Neural progenitor cell (in vitro differentiated cells): ENCODE measurements at places on chromosomes 11 and 22.
A peak's percentile ranks its signal among the peaks of the same experiment; 100 is the strongest.

DNA sequence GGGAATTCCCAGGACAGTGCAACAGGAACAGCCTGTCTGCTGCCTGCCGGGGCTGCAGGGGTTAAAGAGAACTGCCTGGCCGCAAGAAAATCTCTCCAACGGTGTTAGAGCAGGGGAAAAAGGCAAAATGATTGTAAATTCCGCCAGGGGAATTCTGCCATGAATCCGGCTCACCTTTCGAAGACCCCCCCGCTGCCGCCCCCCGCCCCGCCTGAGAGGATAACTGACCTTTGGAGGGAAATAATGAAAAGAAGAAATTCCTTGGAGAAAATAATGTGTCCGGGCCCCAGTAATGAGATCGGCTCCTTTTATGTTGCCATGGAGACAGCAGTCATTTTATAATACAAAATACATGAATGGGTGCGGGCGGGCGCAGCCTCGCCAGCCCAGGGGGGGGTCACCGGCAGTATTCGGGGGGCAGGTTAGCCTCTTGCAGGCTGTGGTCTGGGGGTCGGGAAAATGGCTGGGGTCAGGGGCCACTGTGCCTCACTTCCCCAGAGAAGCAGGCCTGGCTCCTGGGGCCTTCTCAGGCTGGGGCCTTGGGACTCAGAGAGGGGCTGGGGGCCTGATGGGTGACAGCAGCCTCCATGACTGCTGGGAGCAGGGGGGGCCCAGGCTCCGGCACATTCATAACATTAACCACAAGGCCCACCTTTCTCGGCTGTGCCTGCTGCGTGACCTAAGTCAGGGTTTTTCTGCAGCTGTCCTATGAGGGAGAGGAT lies 228.1 kb downstream of the MN1 start:
- no peaks in the 10 kb centered on the region for H3K36me3 ChIP-seq
- H3K27ac ChIP-seq, result no peak overlapping the region
- H3K27me3 ChIP-seq, result no peaks in the 10 kb centered on the region
- peaks cover 21% of the 10 kb centered on the region for H3K4me1 ChIP-seq
- DNase-seq, result peak; percentile 19
- H3K4me3 ChIP-seq, result no peak overlapping the region

DNA sequence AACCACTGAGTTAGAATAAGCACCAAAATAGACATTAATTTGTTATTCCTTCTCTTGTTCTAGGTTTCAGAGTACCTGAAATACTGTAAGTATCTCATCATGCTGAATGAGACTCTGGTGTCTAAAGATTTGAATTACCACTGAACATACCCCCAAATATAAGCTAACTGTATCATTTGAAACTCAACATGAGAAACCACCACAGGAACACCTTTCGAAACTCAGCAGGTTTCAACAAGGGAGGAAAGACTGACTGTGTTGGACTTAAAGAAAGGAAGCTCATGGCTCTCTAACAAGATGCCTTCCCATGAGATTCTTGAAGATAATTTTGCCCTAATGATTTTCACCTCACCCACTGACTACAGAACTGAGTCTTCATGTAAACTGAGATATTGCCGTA lies 37.0 kb downstream of the PRCP start:
- H3K27me3 ChIP-seq, result peaks cover 20% of the 10 kb centered on the region
- DNase-seq, result no peak
- H3K36me3 ChIP-seq, result no peaks in the 10 kb centered on the region
- no peak overlapping the region for H3K4me3 ChIP-seq
- H3K4me1 ChIP-seq, result no peaks in the 10 kb centered on the region

GRCh38 chr11:118565051-118565450 lies 680 bp downstream of the IFT46 start:
- H3K27ac ChIP-seq, result no peak overlapping the region
- DNase-seq, result no peak
- H3K4me1 ChIP-seq, result no peaks in the 10 kb centered on the region
- H3K4me3 ChIP-seq, result peak overlapping the region; percentile 83

- H3K27ac ChIP-seq, result peak overlapping the region; percentile 83
- no peaks in the 10 kb centered on the region for H3K36me3 ChIP-seq
- DNase-seq, result no peak
- no peaks in the 10 kb centered on the region for H3K27me3 ChIP-seq
- H3K4me3 ChIP-seq, result peak overlapping the region; percentile 81
These were observed 745 bp downstream of the C22orf39 start for GRCh38 chr22:19446603-19447329.

- peak; percentile 93 for DNase-seq
- no peaks in the 10 kb centered on the region for H3K36me3 ChIP-seq
- H3K4me1 ChIP-seq, result no peaks in the 10 kb centered on the region
- no peaks in the 10 kb centered on the region for H3K27me3 ChIP-seq
- no peak overlapping the region for H3K4me3 ChIP-seq
These were observed 20.1 kb downstream of the TSSC4 start for GRCh38 chr11:2420502-2421225.

DNA sequence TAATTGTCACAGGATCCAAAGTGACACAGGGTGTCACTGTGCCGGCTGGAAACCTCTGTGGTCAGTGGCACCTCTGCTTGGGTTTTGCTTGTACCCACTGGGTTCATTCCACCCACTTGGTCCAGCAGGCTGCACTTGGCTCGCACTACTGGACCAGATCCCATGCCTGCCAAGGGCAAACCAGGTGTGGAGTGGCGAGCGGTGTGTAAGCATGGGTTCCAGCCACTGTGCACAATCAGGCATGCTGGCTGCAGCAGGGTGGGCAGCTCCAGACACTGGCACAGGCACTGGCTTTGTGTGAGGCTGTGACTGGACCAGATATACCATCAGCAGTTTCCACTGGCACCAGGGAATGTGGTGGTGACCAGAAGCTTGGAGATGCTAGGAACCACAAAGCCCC lies 261.4 kb downstream of the KCNA4 start:
- H3K4me1 ChIP-seq, result no peaks in the 10 kb centered on the region
- H3K36me3 ChIP-seq, result no peaks in the 10 kb centered on the region
- DNase-seq, result no peak
- H3K4me3 ChIP-seq, result no peak overlapping the region
- H3K27me3 ChIP-seq, result no peaks in the 10 kb centered on the region
- no peak overlapping the region for H3K27ac ChIP-seq

DNA sequence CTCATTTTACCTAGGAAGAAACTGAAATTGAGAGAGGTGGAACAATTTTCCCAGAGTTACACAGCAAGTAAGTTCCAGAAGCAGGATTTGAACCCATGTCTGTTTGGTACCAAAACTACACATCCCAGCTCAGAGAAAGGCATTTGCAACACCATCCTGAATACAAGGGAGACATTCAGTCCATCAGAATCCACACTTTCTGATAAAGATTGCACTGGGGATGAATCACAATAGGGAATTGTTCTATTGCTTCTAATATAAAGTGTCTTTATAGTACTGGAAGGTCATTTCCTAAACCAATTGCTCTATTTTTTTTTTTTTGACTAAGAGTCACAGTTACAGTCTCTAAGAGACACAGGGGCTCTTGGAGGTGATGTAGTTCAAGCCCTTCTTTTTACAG lies 208.1 kb upstream of the CADM1 start:
- no peaks in the 10 kb centered on the region for H3K4me1 ChIP-seq
- H3K27ac ChIP-seq, result no peak overlapping the region
- DNase-seq, result no peak
- H3K27me3 ChIP-seq, result no peaks in the 10 kb centered on the region

DNA sequence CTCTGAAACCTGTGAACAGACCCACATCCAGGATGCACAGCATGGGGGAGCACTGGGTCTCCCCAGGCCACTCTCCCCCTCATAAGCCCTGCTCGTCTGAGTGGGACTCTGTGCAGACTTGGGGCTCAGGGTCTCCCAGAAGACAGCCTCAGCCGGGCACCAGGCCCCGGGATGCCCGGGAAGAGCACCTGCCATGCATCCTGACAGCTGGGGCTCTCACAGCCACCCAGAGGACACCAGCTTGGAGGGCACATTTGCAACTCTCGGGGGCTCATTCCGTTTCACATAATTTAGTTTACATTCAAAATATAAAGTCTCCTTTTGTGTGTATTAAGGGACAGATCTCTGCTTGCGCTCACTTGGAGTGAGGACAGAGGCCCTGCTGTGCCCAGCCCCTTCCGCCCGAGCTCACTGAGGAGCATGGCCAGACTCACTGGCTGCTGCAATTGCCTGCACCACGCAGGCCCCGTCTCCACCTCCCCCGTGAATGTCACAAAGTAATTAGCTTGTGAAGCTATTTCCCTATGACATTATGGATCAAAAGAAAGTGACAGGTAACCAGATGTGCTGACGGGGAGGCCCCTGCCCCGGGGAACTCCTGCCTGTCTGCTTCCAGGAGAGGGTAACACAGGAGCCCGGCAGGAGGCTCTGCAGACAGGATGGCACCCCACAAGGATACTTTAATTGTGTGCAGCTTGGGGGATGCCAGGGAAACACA lies 275.6 kb downstream of the BRD1 start:
- H3K4me3 ChIP-seq, result no peak overlapping the region
- H3K36me3 ChIP-seq, result no peaks in the 10 kb centered on the region
- peaks cover 6% of the 10 kb centered on the region for H3K4me1 ChIP-seq
- no peaks in the 10 kb centered on the region for H3K27me3 ChIP-seq

DNA sequence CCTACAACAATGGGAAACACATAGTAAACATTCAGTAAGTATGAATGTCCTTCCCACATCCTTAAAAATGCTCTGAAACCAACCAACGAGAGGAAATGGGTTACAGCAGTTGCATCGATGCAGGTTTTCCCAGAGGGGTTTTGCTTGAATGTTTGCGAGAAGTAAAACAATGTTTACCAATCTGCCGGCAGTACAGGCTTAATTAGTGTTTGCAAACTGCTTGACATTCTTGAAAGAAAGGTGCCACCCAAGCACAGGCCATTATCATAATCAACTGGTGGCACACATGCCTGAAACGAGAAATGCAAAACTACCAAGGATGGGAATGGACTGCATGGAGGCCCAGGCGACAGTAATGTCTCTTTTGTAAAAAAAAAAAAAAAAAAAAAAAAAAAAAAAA lies 27.1 kb upstream of the OPCML start:
- H3K36me3 ChIP-seq, result no peaks in the 10 kb centered on the region
- H3K27ac ChIP-seq, result no peak overlapping the region
- H3K4me1 ChIP-seq, result no peaks in the 10 kb centered on the region
- no peak overlapping the region for H3K4me3 ChIP-seq
- H3K27me3 ChIP-seq, result no peaks in the 10 kb centered on the region
- no peak for DNase-seq

DNA sequence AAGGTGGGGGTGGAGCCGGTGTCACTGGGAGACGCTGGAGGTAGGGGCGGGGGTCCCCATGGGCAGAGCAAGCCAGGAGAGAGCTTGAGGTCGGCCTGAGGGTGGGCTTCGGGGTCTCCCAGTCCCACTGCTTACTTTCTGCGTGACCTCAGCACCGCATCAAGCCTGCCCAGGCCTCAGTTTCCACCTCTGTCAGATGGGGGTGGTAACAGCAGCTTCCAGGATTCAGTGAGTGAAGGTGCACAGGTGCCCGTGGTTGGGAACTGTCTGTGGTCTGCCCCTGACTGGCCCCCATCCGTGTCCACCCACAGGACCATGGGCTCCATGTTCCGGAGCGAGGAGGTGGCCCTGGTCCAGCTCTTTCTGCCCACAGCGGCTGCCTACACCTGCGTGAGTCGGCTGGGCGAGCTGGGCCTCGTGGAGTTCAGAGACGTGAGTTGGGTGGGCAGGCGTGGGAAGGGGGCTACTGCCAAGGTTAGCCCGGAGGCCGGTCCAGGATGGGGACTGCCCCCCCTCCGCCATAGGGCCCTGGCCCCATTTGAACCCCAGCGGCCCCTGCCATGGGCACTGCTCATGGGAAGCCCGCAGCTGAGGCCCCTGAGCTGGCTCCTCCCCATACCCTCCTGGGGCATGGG lies 2.2 kb downstream of the TCIRG1 start:
- no peak for DNase-seq
- peaks cover 16% of the 10 kb centered on the region for H3K4me1 ChIP-seq

- H3K4me3 ChIP-seq, result no peak overlapping the region
- no peak for DNase-seq
- H3K27ac ChIP-seq, result no peak overlapping the region
- no peaks in the 10 kb centered on the region for H3K36me3 ChIP-seq
These were observed 29.2 kb upstream of the KCNA4 start for GRCh38 chr11:30045921-30046577.

GRCh38 chr11:4191031-4191571 lies 96.5 kb downstream of the RRM1 start:
- no peak overlapping the region for H3K27ac ChIP-seq
- H3K4me3 ChIP-seq, result no peak overlapping the region
- H3K36me3 ChIP-seq, result no peaks in the 10 kb centered on the region
- H3K4me1 ChIP-seq, result no peaks in the 10 kb centered on the region
- DNase-seq, result no peak

DNA sequence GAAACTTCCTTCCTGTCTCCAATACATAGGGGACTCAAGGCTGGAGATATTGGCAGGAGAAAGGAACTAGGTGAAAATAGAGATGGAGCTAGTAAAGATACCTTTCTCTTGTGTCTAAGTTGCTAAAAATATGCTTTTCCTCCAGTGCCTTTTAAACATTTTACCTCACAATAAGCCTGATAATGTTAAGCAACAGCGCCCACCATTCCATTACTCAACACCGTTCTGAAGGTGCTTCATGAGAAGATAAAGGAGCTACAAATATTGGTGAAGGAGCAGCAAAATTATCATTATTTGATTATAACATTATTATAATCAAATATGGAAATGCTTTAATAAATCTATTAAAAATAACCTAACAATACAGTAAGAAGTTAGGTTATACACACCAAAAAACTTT lies 83.6 kb upstream of the BARX2 start:
- H3K36me3 ChIP-seq, result no peaks in the 10 kb centered on the region
- no peak overlapping the region for H3K27ac ChIP-seq
- no peak for DNase-seq
- no peak overlapping the region for H3K4me3 ChIP-seq

GRCh38 chr11:131402040-131402439 lies 31.6 kb downstream of the NTM start:
- H3K27ac ChIP-seq, result no peak overlapping the region
- DNase-seq, result no peak
- H3K27me3 ChIP-seq, result no peaks in the 10 kb centered on the region
- H3K4me1 ChIP-seq, result no peaks in the 10 kb centered on the region
- no peaks in the 10 kb centered on the region for H3K36me3 ChIP-seq
- H3K4me3 ChIP-seq, result no peak overlapping the region

DNA sequence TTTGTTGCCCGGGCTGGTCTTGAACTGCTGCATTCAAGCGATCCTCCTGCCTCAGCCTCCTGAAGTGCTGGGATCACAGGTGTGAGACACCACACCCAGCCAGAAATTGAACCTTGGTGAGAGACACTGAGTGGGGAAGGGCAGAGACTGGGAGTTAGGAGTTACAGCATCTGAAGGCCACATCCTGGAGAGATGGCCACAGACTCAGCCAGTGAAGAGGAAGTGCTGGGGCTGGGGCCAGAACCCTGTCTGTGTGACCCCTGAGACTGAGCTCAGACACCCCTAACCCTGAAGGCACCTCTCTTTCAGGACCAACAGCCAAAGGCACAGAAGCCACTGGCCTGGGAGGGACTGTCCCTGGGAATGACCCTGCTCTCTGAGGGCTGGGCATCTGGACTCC lies 33.8 kb downstream of the TXN2 start:
- H3K27me3 ChIP-seq, result no peaks in the 10 kb centered on the region
- no peak overlapping the region for H3K27ac ChIP-seq
- no peak for DNase-seq
- H3K4me1 ChIP-seq, result no peaks in the 10 kb centered on the region

GRCh38 chr11:85941380-85941973 lies 86.3 kb downstream of the CCDC83 start:
- no peaks in the 10 kb centered on the region for H3K36me3 ChIP-seq
- no peak overlapping the region for H3K27ac ChIP-seq
- no peaks in the 10 kb centered on the region for H3K4me1 ChIP-seq
- H3K27me3 ChIP-seq, result no peaks in the 10 kb centered on the region
- peak; percentile 66 for DNase-seq
